ENCODE measurements at places on chromosomes 3 and 15.
A peak's percentile ranks its signal among the peaks of the same experiment; 100 is the strongest.

GRCh38 chr3:57956119-57956832 is 51.9 kb upstream of the FLNB start:
- no peak for DNase-seq

DNA sequence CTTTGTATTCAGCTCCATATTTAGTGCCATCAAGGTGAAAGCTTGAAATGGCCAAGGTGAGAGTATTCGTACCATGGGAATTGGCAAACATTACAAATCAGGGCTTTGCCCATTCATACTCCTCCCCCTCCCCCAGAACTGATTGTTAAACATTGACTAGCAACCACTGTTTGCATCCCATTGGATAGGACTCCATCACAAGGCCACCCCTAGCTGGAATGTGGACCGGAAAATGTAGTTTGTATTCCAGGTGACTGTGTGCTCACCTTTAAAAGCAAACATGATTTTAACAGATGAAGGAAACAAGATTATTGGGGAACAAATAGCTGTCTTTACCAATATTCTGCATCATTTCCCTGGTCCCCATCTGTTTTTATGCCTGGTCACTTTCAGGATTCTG is 14.1 kb downstream of the ST3GAL6 start:
- peak; percentile 93 for DNase-seq

DNA sequence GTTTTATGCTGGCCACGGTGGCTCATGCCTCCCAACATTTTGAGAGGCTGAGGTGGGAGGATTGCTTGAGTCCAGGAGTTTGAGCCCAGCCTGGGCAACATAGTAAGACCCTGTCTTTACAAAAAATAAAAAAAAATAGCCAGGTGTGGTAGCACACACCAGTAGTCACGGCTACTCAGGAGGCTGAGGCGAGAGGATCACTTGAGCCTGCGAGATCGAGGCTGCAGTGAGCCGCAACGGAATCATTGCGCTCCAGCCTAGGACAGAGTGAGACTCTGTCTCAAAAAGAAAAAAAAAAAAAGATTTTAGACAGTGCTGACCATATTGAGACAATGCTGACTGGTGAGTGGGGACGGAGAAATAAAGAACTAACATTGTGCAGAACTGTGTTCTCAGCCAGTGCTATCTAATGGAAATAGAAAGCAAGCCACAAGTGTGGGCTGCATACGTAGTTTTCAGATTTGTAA is 67.2 kb downstream of the ST6GAL1 start:
- DNase-seq = no peak

- DNase-seq = no peak
These were observed 51.4 kb downstream of the HES1 start for GRCh38 chr3:194187233-194187944.

- no peak for DNase-seq
These were observed 517.7 kb upstream of the TBL1XR1 start for GRCh38 chr3:177714945-177715344.

Data from HepG2 (cell line).